ENCODE measurements at places on chromosomes 13 and 19.

DNA sequence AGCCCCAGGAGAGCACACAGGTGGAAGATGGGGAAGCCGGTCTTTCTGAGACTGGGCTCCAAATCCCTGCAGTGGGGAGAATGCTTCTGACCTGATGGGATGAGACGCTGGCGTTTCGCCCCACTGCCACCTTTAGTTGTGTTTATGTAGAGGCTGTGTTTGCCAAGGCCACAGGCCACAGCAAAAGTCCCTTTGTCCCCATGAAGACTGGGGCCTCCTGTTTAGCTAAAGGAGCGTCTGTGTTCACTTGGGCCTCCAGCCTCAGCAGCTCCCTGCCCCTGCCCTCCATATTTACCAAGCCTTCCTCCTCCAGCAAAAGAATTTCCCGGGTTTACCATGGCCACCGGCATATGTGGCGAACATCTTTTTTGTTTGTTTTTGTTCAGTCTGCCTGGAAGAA lies 10.4 kb upstream of the KLK14 start:
- DNase-seq, result no peak

GRCh38 chr19:16544473-16545231 lies 2.4 kb upstream of the CHERP start:
- no peak for DNase-seq

DNA sequence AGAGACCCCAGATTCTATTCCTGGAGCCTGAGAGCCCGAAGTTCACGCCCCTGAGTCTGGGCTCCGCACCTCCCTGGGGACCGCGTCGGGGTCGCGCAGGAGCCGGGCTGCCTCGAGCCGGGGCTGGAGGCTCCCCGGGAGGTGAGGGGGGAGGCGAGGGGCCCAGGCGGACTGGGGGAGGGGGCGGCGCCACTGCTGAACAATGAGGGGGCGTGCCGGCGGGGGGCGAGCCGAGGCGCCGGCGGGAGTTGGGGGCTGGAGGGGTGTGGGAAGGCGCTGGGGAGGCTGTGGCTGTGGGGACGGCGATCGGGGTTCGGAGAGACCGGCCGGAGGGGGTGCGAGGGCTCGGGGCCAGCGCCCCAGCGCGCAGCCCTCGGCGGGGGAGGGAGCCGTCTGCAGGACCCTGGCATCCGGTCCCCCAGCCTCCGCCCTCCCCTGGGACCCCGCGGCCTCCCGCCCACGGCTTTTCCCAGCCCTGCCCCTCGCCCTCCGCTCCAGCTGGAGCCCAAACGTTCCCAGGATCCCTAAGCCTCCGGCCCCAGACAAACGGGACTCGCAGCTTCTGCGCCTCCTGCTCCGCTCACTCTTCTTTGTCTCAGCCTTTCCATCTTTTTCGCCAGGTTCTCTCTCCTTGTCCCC lies 922 bp downstream of the PLEKHG2 start:
- no peak for DNase-seq

GRCh38 chr13:106090001-106090400 lies 445.5 kb downstream of the EFNB2 start:
- no peak for DNase-seq

- DNase-seq, result no peak
Measured at GRCh38 chr19:42092350-42092749, 16.4 kb downstream of the ZNF574 start.

DNA sequence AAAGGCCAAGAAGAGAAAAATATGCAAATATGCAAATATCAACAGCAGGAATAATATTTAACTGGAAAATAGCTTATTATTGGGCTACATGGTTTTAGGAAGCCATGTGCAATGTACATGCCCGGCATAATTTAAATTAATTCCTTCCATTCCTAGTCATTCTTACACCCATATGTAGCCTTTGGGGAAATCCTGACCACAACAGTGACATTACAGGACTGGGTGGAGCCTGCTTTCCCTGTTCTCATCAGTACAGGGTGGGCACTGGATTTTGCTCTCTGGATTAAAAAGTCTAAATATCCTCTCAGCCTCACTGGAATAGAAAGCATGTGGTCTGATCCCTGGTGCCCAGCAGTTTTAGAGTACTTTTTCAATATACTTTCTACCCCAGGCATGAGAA lies 198.2 kb downstream of the DNAJC15 start:
- DNase-seq, result no peak

DNA sequence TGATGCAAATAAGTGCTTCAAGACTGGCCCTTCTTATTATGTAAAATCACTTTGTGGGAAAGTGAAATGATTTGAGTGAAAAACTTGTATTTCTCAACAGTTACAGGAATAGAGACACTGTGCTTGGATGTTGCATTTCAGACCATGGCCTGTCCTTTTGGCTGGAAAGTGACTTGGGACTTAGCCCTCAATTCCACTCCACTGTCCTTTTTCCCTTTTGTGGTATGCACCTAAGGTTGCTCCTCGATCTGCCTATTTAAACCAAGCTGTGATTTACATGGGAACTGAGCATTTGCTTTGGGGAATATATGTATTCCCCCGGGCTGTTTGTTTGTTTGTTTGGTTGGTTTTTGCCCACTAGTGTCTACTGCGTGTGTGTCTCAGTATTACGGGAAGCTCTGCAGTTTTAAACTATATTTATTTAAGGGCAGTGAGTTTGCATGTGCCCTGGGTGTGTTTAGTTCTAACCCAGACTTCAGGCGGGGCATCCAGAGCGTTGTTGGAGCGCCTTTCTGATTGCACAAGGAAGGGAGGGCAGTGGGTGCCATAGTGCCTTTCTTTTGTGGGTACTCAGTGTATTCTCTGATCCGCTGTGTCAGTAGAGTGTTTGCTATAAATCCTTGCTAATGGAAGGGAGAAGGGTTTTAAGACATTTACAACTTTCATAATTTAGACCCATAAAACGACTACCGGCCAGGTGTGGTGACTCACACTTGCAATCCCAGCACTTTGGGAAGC lies 18.2 kb upstream of the RNF113B start:
- no peak for DNase-seq

DNA sequence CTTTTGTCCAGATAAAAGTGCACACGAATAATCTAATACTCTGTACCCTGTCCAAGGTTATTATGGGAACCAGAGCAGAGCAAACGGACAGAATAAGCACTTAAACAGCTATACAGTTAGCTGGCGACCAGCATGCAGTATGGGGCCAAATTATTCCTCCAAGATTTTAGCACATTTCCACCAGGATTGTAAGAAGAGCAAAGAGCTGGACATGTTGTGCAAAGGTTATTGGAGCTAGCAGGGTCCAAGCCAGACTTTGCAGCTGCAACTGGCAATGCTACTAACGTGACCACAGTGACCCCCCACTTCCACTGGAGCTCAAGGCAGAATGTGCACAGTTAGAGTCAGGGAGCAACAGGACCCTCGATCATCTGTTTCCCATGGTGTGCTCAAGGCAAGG lies 89.9 kb downstream of the COL4A1 start:
- no peak for DNase-seq

- DNase-seq, result no peak
Measured at GRCh38 chr13:25990801-25991200, 61.0 kb downstream of the SHISA2 start.

- DNase-seq, result no peak
Measured at GRCh38 chr13:113967206-113967720, 6.6 kb downstream of the C13orf46 start.

GRCh38 chr13:53159431-53159830 lies 130.8 kb downstream of the OLFM4 start:
- DNase-seq, result no peak

DNA sequence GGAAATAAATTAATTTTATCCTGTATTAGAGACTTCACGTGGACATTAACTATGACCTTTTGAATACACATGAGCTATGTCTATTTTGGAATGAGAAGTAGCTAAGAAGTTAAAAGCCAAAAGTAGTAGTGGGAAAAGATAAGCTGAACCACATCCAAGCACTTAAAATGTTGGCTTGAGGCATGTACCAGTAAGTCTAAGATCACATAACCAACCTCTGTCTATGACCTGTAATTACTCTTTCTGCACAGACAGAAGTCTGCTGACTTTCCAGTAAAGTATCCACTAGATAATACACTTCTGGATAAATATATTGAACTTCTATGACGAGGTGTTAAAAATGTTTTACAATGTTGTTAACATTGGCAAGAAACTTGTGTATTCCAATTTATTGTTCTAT lies 68.7 kb downstream of the LIG4 start:
- DNase-seq, result no peak

- DNase-seq, result no peak
Measured at GRCh38 chr13:101838323-101838722, 385.8 kb downstream of the ITGBL1 start.

All from activated T-helper 1 cell treated with anti-CD3 and anti-CD28 coated beads, Interleukin-2, amount 50 U/mL, for 16 hours (primary cell).